ENCODE measurements at places on chromosomes 2 and 18.

DNA sequence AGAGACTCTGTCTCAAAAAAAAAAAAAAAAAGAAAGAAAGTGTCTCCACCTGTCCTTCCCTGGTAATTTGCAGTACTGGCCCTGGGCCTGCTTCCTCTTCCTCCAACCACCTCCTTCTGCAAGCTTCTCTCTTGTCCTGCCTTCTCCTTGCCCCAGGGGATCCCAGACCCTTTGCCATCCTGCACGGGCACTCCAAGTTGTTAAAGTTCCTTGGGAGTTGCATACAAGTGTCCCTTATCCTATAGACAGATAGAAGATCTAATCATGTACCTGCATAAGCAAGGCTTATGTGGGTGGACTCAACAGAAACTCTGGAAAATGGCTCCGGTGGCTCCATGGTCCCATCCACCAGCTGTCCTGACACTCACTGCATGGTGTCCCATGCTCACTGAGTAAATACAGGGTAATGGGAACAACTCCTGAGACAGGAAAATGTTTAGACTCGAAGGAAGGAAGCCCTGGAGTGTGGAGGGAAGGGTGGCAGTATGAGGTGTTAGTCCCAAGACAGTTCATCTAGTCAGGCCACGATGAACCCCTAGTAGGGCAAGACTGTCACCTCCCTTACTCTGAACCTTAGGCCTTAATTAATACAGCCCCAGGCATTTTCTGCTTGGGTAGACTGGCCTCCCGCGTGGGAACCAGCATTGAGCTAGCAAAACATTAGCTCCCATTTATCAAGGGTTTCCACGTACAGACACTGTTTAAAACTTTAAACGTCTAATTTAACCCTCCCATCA lies 17.1 kb downstream of the ODC1 start:
- DNase-seq: no peak

DNA sequence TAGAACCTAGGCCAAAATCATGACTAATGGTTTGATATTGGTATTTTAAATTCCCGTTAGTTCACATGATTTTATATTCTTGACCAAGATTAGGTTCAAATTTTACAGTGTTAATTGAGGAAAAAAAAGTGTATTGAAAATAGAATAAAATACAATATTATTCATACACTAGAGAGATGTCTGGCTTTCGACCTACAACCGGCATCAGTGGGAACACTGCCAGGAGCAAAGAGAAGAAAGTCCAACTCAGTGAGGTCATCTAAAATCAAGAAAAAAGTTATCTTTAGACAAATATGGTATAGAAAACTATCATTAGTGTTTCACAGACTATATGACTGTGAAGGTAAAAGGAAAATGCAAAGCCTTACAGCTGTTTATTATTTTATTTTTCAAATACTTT lies 81.5 kb downstream of the PIGN start:
- DNase-seq: no peak

DNA sequence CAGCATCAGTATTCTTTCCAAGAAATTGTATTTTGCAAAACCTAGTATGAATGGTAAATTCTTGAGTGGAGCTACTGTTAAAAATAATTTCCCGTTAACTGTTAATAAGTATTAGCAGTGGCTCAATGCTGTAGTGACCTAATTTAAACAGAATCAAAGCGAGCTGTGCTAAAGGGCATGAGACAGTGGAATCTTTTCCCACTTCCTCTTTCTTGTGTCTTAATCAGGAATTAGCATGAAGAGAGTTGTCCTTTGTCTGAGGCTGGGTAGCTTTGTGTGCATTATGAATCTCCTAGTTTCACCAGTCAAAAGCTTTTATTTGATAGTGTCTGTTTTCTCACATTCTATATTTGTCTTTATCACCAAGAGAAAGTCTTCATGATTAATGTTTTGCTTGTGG lies 298.8 kb upstream of the GCFC2 start:
- DNase-seq: no peak

GRCh38 chr2:48075631-48076030 lies 169.3 kb upstream of the FBXO11 start:
- DNase-seq: no peak

DNA sequence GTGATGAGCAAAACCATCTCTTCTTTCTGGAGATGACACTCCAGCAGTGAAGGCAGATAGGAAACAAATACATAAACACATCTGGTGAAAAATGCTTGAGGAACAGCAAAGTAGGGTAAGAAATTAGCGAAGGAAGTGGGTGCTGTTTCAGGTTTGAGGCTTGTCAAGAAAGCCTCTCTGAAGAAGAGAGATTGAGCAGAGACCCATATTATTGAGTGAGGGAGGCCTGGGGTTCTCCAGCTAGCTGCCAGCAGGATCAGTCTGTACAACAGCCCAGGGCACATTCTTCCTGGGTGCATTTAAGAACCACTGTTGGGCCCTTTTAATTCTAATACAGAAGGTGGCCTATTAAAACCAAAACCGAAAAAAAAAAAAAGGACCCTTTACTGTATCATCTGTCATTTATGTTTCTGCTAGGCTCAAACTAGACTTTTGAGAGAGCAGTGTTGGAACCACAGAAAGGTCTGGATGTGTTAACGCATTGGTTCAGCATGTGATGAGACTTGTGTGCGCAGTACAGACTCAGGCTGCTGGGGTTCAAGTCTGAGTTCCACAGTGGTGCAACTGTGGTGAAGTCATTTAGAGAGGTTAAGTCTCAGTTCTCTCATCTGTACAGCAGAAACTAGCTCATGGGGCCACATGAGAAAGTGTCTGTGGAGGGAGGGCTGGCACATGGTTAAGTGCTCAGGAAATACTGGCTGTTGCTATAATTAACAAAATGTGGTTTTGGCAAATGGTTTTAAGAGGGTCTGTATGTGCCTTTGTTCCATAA lies 28.9 kb downstream of the MGAT5 start:
- DNase-seq: no peak

GRCh38 chr2:15117409-15118050 lies 443.6 kb downstream of the NBAS start:
- no peak for DNase-seq

- no peak for DNase-seq
These were observed 106.7 kb upstream of the CTDP1 start for GRCh38 chr18:79572848-79573451.

GRCh38 chr2:119174993-119175347 lies 16.4 kb upstream of the C1QL2 start:
- no peak for DNase-seq

GRCh38 chr2:26885651-26886329 lies 37.9 kb downstream of the DPYSL5 start:
- no peak for DNase-seq

DNA sequence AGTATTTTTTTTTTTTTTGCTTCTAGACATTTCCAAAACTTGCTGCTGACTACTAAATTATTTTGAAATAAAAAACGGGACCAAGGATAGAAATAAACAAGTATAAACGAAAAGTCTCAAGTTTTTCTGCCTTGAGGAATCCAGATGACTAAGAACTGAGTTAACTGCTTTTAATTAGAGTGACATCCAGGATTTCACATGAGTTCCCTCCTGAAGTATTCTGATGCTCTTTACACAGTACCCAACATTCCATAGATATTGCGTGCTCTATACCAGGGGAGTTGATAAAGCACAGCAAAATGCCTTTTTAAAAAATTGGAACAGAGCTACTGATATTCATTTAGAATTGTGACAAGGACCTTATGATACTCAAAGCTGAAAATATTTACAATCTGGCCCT lies 618.0 kb downstream of the CCDC85A start:
- no peak for DNase-seq

All from common myeloid progenitor, CD34-positive (primary cell).